Ascending aorta (tissue), 2 donors: ENCODE measurements at places on chromosomes 3 and 15.

- DNase-seq = no peak
Measured at GRCh38 chr3:181727341-181728032, 15.8 kb downstream of the SOX2 start.

DNA sequence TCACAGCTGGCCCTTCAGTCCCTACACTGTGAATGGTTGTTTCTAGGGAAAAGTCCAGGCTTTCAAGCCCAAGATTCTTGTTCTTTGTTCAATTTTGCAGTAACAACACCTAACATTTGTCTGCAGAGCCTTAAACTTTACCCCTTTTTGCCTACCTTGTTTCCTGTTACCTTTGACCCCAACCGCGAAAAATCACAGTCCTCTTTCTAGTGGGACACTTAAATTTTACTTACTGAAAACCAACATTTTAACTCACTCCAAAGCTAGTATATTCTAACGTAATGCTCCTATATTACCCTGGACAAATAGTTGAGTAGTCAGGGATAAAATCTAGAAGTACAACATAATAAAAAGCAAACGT, 649 bp upstream of the PIK3CB start:
- DNase-seq = no peak

DNA sequence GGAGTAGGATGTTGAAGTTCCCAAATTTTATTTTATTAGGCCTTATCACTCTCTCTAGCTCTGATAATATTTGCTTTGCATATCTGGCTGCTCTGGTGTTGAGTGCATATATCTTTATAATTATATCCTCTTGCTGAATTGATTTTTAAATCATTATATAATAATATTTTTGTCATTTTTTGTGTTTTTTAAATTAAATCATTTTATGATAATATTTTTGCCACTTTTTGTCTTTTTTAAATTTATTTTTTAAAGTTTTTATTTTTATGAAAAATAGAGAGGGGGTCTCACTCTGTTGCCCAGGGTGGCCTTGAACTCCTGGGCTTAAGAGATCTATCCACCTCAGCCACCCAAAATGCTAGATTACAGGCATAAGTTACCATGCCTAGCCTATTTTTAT, 34.5 kb upstream of the OTOL1 start:
- DNase-seq = no peak

GRCh38 chr15:57675481-57676181, 30.9 kb upstream of the POLR2M start:
- DNase-seq = no peak

- DNase-seq = no peak
Measured at GRCh38 chr3:74561881-74562280, 52.6 kb downstream of the CNTN3 start.

GRCh38 chr15:34810443-34811129, 15.2 kb upstream of the ACTC1 start:
- peak; percentile 92 for DNase-seq

DNA sequence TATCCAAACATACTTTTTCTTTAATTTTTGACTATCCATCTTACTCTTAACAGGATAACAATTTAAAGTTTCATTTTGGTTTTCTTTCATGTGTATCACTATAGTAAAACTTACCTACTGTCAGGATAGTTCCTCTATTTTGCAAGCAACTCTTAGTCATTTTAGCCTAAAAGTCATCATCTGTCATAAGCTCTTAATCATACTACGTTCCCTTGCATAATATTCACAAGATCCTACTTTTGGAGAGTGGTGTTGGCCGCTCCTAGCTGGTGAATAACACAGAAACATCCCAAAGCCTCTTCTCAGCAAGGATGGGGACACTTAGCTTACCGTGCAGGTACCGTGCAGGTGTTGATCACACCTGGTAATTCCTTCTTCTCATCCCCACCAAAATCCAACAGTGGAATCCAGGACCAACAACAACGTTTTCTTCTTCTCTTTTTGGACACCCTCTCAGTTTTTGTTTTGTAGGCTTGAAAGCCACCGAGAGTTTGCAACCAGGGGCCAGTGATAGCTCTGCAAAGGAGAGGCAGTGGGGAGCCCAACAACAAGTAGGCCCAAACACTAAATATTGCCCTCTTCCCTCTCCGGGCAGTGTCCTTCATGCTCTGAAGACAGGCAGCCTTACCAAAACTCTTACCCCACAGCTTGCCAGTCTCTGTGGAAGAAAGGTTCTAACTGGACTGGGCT, 433 bp downstream of the FILIP1L start:
- no peak for DNase-seq

- no peak for DNase-seq
Measured at GRCh38 chr3:10949197-10949596, 43.4 kb upstream of the SLC6A1 start.

DNA sequence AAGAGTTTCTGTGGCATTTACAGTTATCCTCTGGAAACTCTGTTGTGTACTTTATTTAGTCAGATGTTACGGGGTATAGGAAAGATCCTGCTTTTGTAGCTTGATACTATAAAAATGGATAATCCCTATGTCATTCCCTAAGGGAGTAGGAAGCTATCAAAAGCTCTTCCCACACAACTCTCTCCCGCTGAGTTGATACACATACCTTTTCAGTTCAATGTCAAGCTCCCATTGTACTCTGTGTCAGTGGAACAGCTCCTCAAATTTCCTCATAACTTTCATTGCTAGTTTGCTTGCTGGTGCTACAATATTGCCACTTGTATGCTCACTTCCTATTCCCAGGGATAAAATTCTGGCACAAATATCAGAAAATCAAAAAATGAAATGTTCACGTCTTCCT, 893.3 kb upstream of the GBE1 start:
- DNase-seq = no peak

GRCh38 chr15:85950101-85950500, 129.6 kb upstream of the AGBL1 start:
- DNase-seq = no peak

DNA sequence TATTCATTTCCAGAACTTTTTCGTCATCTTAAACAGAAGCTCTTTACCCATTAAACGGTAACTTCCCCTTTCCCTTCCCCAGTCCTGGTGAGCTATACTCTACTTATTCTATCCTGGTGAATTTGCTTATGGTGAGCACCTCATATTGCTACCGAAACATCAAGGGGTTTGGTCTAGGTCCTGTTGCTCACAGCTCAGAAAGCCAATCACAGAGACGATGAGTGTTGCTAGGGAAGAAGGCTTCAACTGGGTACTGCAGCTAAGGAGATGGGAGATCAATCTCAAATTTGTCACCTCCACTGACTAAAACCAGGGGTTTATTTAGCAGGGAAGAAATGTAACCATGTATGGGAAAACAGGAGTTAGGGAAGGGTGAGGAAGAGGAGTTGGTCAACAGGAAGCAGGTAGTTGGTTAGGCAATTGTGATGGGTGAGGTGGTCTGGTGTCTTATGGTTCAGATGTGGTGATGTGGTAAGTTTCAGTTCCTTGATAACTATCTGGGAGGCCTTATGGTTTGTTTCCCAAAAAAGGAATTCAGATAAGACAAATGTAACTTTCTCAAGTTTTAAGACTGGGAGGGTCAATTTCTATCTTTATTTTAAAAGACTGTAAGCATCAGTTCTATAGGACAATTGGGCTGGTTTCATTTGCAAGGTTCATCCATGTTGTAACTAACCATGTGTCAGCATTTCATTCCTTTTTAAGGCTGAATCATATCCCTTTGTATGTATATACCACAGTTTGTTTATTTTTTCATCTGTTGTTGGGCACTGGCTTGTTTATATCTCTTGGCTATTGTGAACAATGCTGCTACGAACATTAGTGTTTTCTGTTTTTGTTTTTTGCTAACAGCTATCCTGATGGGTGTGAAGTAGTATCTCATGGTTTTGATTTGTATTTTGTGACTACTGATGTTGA, 24.3 kb downstream of the ARHGAP11B start:
- DNase-seq = no peak

GRCh38 chr3:127043041-127043641, 60.2 kb downstream of the PLXNA1 start:
- no peak for DNase-seq

GRCh38 chr3:159839561-159840379, 148.9 kb upstream of the IL12A start:
- no peak for DNase-seq

GRCh38 chr3:21668012-21668411, 83.0 kb downstream of the ZNF385D start:
- DNase-seq = no peak

DNA sequence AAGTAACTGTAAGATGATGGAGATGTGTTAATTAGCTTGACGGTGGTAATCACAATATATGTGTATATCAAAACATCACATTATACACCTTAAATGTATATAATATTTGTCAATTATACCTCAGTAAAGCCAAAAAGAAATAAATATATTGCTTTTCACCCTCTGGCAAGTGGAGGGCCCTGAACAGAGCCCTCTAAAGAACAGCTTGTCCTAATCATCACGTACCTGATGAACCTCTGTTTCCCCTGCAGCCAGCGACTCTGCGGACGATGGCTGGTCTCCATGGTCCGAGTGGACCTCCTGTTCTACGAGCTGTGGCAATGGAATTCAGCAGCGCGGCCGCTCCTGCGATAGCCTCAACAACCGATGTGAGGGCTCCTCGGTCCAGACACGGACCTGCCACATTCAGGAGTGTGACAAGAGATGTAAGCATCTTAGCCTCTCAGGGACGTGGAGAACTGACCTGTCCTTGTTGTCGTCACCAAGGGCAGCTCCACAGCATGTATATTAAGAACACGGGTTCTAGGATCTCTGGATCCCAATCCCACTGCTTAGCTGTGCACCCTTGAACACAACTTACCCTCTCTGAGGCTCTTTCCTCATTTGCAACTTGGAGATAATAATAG, 6.3 kb downstream of the THBS1 start:
- DNase-seq = no peak

DNA sequence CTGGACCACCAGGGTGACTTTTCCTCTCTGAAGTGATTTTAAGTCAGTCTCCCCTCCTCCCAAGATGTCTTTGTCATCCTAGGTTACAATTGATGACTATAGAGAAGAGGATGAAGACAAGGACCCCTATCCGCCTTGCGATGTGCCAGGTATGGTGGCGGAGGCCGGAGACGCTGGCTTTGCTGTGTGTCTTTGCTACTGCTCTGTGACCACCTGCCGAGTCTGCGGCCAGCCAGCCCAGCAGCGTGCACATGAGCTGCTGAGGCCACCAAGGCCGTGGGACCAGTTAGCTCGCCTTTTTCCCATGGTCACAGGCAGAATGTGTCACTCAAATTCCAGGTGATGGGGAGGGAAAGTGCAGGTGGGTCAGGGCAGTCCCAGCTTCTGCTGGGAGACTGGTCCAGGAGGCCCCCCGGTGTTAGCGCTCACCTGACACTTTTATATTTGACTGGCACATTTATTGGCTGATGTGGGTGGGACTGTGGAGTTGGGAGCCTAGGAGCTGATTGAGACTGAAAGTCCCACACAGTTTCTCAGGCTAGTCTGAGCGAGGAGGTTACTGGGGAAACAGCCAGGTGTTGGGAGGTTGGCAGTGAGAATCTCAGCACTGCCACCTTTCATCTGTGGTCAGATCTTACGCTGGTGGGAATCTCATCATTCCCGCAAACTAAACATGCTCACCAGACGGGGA, 114.1 kb downstream of the CHDH start:
- DNase-seq = no peak

- DNase-seq = no peak
Measured at GRCh38 chr3:57076422-57076951, 16.0 kb downstream of the SPATA12 start.

- DNase-seq = no peak
Measured at GRCh38 chr3:188607805-188608315, 453.9 kb downstream of the LPP start.

GRCh38 chr3:79172241-79172640, 595.6 kb downstream of the ROBO1 start:
- no peak for DNase-seq

DNA sequence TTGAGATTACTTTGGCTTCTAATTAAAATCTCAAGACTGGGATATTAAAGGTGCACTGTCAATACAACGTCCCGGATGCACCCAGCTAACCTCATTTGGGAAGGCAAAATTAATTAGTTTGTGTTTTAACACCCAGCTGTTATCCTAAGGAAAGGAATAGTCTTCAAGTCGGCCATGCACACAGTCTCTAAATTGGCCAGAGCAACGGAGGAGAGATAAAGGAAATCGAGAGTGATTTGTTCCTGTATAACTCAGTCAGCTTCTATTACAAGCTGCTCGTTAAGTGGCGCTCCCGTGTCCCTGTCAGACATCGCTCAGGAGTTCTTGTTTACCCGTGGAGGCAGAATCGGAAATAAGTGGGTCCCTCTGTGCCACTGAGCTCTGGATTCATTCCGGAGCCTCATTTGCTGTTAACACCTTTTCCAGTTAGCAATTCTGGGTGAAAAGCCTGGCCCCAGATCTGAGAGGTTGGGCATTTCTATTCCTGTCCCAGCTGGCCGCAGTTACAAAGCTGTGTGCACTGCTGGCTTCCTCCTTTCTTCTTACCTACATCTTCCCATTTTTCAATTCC, 63.9 kb downstream of the ST8SIA2 start:
- no peak for DNase-seq

GRCh38 chr3:58531956-58532355, 5.0 kb downstream of the ACOX2 start:
- DNase-seq = no peak

- DNase-seq = no peak
Measured at GRCh38 chr3:32175607-32176197, 62.8 kb upstream of the CMTM8 start.

- DNase-seq = no peak
Measured at GRCh38 chr15:71290881-71291635, 175.8 kb downstream of the THSD4 start.

DNA sequence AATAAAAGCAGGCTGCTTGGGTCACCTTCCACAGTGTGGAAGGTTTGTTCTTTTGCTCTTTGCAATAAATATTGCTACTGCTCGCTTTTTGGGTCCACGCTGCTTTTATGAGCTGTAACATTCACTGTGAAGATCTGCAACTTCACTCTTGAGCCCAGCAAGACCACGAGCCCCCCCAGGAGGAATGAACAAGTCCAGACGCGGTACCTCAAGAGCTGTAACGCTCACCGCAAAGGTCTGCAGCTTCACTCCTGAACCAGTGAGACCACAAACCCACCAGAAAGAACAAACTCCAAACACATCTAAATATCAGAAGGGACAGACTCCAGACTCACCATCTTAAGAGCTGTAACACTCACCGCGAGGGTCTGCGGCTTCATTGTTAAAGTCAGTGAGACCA, 47.5 kb upstream of the CCR4 start:
- no peak for DNase-seq

GRCh38 chr3:36741285-36741684, 23.1 kb downstream of the DCLK3 start:
- no peak for DNase-seq

- no peak for DNase-seq
Measured at GRCh38 chr15:90011705-90012104, 10.6 kb downstream of the ZNF710 start.

DNA sequence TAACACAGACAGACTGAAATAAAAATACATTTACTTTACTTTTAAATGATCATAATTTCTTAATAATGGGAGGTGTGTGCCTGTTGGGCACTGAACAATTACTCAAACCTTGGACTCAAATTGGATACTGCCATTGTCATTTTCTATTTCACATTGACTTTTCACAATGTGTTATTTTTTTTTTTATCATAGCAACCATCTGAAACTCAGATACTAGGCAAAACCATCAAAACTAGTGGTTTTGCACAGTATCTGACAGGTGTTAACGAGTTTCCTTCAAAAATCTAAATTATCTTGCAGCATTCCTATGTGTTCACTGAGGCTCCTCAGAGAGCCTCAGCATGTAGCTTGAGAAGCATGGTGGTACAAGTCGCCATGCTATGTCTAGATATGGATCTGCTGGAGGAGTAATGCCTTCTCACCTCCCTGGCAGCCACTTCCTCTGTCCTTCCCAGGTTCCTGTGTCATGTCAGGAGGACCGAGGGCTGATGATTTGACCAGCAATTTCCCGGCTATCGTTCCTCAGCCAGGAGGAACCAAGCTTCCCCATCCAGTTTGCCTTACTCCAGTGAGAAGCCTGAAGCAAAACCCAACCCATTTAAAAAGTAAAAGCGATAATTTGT, 29.9 kb upstream of the RFTN1 start:
- no peak for DNase-seq
